A549 (cell line): ENCODE measurements at places on chromosomes 12 and 14. TPM values are rescaled to one million over a fixed set of nuclear protein-coding genes. Genes with fewer than 3 reads are reported as not detected.

DNA sequence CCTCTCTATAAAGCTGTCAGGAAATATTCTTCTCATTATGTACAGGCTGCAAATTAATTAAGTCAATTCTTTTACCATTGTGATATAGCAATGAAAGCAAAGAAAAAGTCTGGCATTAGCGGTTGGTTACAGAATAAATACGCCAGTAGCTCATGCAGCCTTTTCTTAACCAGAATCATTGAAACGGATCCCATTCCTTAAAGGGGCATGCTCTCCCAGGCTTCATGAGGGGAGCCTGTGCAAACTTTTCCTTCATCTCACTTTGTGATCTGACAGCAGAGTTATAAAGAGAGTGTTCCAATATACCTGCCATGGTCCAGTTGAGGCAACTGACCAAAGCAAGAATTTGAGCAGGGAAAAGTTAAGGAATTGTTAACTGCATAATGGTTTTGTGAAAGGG is 337.7 kb downstream of the EMP1 start:
- DNase-seq, result no peak

GRCh38 chr14:51595881-51596455 is 55.7 kb upstream of the FRMD6 start:
- DNase-seq, result no peak

DNA sequence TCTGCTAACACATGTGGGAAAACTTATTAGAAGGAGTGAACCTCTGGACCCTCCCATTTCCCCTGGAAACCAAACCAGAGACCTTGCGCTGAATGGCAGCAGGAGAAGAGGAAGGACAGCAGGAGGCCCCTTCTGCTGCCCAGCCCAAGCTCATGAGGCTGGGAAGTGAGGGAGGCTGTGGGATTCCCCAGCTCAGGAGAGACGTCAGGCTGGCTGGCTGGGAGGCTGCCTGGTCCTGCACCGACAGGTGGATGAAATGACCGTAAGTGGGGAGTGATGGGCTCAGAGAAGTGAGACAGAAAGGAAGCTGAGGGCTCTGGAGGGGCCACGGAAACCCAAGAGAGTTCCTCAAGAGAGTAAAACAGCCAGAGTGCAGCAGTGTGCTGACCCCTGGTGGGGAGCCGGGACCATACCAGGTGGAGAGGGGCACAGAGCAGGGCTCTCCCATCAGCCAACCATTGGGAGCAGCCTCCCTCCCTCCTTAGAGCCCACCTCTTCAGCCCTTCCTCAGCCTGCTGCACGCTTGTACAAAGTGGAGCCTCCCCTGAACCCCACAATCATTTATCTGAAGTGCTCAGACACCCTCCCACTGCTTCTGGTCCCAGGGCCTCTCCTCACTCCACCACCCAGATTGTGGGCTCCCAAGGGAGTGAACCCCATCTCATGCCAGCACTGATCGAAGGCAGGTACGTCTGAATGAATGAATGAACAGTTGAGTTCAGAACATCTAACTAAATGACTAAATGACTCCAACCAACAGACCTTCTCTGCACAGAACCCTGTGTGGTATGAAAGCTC is 14.0 kb downstream of the TAMALIN start:
- peak; percentile 75 for DNase-seq

DNA sequence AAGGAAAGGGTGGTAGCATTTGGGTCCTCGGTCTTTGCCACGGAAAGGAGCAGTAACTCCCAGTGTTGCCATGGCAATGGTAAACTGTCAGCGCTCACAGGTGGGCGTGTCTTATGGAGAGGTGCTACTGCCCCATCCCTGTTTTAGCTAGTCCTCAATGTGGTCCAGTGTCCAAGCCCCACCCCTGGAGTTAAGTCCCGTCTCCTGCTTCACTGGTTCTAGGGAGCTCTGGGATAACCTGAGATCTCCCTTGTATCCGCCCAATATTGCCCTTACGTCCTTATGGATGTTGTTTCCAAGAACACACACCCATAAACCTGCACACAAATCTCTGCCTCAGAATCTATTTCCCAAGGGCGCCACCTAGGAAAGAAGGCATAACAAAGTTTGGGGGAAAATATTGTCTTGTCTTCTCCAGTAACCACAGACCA is 64.2 kb downstream of the SPRING1 start:
- DNase-seq, result peak; percentile 54

- no peak for DNase-seq
Measured at GRCh38 chr14:86124328-86124727, 594.4 kb downstream of the FLRT2 start.

DNA sequence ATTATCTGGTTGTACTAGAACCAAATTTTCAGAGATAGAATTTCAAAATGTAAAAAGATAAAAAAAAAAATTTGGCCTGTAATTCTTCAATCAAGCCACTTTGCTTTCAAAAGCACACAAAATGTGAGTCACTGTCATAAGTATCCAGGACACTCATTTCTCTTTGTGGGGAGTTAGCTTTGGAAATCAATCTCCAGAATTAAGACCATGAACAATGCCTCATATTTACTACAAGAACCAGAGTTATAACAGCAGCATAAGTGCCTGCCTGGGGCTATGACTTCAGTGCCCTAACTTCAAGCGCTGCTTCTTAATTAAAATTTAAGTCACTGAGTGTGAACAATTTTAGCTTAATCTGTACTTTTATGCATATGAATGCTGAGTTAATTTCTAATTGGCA is 162.1 kb downstream of the C12orf42 start:
- DNase-seq, result no peak

DNA sequence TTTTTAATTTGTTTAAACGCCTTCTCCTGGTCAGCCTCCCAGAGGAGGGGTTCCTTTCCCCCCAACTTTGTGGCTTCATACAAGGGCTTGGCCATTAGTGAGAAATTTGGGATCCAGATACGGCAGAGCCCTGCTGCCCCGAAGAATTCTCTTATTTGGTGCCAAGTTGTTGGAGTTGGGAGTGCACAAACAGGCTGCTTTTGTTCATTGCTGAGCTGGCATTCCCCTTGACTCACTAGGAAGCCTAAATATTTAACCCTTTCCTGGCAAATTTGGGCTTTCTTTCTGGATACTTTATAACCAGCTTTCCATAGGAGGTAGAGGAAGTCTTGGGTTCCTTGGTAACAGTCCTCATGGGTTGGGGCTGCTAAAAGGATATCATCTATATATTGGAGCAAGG is 10.3 kb upstream of the ADAM21 start:
- DNase-seq, result no peak

GRCh38 chr12:64716839-64717455 is 42.3 kb downstream of the GNS start:
- DNase-seq, result no peak

GRCh38 chr12:132633901-132634300 is 15.3 kb downstream of the P2RX2 start:
- DNase-seq, result no peak

DNA sequence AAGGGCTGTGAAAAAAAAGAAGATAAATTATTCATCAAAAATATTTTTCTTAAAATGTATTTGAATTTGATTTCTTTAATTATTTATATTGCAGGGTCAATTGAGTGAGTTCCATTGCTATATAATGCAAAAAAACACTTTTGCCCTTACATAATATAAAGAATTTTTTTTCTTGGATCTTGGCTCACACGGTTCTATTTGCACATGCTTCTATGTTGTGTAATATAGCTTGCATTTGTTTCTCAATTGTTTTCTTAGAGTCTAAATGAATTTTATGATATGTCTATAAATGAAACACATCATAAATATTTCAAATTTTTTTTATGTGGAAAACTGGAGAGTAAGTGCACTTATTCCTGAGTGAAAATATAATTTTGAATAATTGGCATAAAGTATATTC is 694.2 kb downstream of the SLC6A15 start:
- DNase-seq, result no peak

- DNase-seq, result no peak
Measured at GRCh38 chr12:79883216-79883615, 51.7 kb downstream of the PPP1R12A start.

- DNase-seq, result no peak
Measured at GRCh38 chr14:44896275-44897040, 65.3 kb downstream of the KLHL28 start.

DNA sequence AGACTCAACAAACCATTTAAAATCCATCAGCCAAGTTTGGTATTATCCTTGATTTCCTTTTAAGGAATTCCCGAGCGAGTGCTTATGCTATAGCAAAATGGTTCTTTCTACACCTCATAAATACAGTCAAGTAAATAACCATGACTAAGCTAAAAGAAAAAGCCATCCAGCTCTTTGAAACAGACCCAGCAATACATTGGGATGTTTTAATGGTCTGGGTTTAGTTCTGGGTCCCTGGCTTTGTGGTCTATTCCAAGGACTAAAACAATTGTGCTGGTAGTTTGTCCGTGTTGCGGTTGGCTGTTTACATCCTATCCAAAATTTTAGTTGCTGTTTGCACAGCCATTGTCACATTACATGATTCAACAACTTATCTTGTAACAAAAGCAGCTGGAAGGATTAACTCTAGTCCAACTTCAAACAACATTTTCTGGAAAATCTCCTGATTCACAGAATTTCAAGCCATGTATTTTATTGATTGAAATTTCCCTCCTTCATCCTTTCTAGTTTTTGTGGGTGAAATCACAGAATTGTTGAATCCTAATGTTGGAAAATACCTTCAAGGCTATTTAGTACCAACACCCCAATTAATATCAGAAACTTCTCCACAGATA is 19.6 kb downstream of the KLRB1 start:
- DNase-seq, result no peak

DNA sequence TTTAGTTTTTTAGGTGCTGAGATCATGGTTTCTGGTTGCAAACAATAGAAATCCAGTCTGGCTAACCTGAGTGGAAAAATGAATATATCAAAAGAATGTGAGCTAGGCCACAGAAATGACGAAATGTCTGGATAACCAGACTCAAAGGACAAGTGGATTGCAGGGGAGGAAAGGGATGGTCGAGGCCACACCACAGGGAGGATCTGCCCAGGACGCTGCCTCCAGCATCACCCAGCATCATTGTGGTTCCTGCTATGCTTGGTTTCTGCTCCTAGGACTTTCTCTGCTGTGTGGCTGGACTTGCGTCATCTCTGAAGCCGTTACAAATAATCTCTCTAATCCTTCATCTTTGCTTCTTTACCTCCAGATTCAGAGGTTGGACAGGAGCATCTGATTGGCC is 80.4 kb downstream of the TTC8 start:
- no peak for DNase-seq

- no peak for DNase-seq
Measured at GRCh38 chr12:47020211-47020821, 59.1 kb upstream of the PCED1B start.

GRCh38 chr12:27751386-27752047 is 28.5 kb upstream of the KLHL42 start:
- peak; percentile 70 for DNase-seq

DNA sequence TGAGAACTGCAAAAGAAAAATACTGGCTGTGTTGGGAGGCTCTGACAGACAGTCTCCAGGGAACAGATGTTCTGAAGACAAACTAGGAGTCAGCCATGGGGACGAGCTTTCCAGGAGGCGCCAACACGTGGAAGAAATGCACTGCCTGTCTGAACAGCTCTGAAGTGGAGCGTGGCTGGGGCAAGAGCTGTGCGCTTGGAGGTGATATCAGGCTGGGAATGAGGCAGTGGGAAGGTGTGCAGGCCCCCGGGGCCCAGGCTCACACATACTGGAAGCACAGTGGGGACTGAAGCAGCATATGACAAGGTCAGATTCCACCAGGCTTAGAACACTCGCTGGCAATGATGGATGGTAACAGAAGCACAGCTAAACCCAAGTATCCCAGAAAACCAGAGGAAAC is 17.5 kb downstream of the APPL2 start:
- DNase-seq, result no peak

- DNase-seq, result peak; percentile 4
Measured at GRCh38 chr14:36408388-36408787, 88.0 kb upstream of the MBIP start.

DNA sequence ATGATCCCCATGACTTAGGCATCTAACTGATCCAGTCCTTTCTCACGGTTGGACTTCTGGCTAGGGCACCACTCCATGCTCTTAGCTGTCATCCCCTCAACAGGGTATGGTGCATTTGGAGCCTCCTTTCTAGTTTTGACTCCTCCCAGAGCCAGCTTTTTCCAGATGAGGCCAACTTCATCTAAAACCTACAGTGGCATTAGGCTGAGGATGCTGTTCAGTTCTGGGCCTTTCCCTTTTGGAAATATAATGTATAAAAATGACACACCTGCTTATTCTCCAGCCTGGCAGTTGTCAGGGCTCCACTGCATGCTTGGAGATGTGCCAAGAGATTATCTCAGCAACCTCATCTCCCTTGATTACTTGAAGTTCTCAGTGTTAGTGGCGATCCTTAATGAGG is 239.7 kb downstream of the EMP1 start:
- DNase-seq, result no peak

- DNase-seq, result no peak
Measured at GRCh38 chr14:89374908-89375307, 42.1 kb downstream of the FOXN3 start.

- no peak for DNase-seq
Measured at GRCh38 chr14:50978888-50979287, 34.6 kb upstream of the PYGL start.

DNA sequence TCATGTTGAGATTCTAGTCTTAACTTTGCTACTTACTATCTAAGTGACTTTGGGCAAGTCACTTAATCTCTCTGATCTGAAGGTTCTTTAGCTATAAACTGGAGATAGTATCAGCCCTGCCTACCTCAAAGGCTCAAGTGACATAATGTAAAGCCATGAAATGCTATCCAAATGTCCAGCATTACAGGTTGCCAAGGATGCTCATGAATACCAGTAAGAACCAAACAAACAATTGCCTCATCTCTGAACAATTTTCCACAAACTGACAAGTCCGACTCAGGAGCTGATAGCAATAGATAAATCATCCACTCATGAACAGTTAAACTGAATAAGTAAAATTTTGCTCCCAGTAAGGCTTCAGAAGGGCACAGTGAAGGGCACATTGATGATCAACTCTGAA is 51.5 kb downstream of the LMNTD1 start:
- no peak for DNase-seq

- no peak for DNase-seq
Measured at GRCh38 chr14:100620255-100621100, 33.3 kb upstream of the BEGAIN start.

GRCh38 chr12:34294671-34295365 is 272.5 kb downstream of the ALG10 start:
- DNase-seq, result no peak

The ZBTB1 gene
- 31.3 to 38.4 TPM (median 33.8 TPM) in 3 replicates for polyA plus RNA-seq

The RNASE1 gene
- 0.13 to 0.55 TPM (median 0.16 TPM) in 3 replicates for polyA plus RNA-seq

The INSM2 gene
- polyA plus RNA-seq, result not detected in 3 replicates

The ALDH2 gene
- polyA plus RNA-seq, result 75.8 to 97.5 TPM (median 84.9 TPM) in 3 replicates

The NFATC4 gene
- 0.04 to 0.25 TPM (median 0.10 TPM) in 3 replicates for polyA plus RNA-seq

The SSPN gene
- polyA plus RNA-seq, result 0.85 to 2.0 TPM (median 1.2 TPM) in 3 replicates

The WSCD2 gene
- polyA plus RNA-seq, result not detected in 3 replicates

The SLC5A8 gene
- not detected in 3 replicates for polyA plus RNA-seq

The NUDT14 gene
- 27.8 to 31.3 TPM (median 30.7 TPM) in 3 replicates for polyA plus RNA-seq

The PTPN21 gene
- polyA plus RNA-seq, result 6.0 to 7.2 TPM (median 6.5 TPM) in 3 replicates

The OTOGL gene
- polyA plus RNA-seq, result not detected in 3 replicates

The CLEC9A gene
- polyA plus RNA-seq, result not detected in 3 replicates
